ENCODE measurements at places on chromosomes 11 and 22. TPM values are rescaled to one million over a fixed set of nuclear protein-coding genes. Genes with fewer than 3 reads are reported as not detected.

The DPAGT1 gene
- 51.5 TPM for total RNA-seq

The MUC5AC gene
- not detected for total RNA-seq

DNA sequence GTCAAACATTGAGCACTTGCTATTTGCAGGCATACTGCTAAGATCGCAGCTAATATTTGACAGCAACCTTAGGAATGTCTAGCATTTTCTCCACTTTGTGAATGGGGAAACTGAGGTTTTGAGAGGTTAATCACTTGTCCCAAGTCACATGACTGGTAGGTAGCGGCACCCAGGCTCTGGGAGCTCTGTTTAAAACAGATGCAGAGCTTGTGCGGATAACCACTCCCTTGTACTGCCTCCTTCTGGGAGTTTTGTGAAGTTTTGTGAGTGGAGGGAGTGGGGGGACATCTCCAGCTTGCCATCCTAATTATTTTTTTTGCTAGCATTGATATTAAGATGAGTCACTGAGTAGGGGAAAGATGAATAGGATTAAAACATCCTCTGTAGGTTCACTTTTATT lies 134.7 kb downstream of the GRIK4 start:
- DNase-seq: no peak

The OR51B2 gene
- not detected for total RNA-seq

DNA sequence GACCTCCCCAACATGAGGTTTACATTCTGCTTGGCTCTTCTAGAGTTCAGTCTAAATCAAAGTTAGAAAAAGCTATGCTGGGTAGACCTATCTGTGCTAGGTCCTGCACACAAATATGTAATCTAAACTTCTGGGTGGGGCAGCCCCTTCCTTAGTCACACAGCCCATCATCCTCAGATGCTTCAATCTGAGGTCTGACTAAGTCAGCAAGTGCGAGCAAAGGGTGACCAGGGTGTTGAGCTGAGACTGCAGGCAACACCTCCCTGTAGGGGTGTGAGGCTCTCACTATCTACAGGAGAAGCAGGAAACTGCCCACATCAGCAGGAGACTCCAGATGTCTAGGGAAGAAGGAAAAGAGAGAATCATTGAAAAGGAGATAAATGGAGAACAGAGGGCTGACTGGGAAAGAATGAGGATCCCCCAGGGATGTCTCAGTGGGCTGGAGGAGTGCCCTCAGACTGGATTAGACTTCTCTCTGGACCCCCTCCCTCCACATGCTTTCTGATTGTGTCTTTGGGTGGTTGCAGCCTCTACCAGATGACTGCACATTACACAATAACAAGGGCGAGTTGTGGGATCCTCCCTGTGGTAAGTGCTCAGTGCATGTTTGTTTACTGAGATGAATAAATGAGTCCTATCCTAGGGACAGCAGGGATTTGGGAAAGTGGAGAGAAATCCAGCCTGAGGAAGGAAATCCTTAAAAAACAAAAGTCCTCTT lies 266.2 kb upstream of the PLET1 start:
- DNase-seq: peak; percentile 24

GRCh38 chr11:47010179-47010578 lies 73.6 kb downstream of the CSTPP1 start:
- DNase-seq: no peak

The MS4A1 gene
- not detected for total RNA-seq

The SCGB1A1 gene
- total RNA-seq: not detected

DNA sequence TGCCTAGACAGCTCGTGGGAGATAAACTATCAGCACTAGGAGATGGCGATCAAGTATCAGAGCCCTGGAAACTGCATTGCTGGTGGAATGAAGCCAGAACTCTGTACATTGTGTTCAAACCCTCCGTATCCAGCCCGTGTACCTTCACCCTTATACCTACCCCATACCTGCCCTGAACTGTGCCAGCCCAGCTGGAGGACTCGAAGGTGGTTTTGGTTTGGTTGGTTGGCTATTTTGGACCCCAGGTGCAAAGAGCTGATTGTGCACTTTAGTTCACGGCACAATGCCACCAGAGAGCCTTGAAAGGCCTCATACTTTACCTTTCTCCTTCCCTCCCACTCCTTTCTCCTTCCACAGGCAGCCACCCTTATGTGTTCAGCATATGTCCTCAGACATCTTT lies 16.0 kb downstream of the FAM83F start:
- DNase-seq: no peak

DNA sequence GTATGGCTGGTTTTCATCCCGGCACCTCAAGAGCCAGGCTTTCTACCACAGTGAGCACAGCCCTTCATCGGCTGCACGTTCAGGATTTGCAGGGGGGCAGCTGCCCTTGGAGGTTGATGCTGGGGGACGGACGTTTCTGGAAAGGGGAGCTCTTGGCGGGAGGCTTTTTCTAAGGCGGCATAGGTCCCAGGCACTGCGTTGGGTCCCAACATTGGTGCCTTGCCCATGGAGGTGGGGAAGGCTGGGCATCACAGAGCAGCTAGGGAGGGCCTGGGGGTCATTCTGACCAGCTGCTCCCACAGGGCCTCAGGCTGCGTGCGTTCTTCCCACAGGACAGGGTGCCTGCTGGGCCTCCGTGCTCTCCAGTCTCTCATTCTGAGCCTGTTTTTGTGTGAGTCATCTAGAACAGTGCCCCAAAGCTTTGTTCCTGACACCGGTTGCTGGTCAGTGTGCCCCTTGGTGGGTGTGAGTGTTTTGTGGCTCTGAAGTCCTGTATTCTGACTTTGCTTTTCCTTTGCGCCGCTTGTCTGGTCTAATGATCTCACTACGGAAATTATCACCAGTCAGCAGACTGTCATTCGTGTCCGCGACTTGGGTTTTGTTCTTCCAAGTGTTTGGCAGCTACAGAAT lies 275.9 kb downstream of the TBC1D22A start:
- no peak for DNase-seq

GRCh38 chr11:119803139-119803538 lies 74.1 kb upstream of the NECTIN1 start:
- no peak for DNase-seq

The ZBTB44 gene
- 9.9 TPM for total RNA-seq

Data from LHCN-M2 (cell line).